ENCODE measurements at places on chromosomes 2 and 18.

- no peak for DNase-seq
These were observed 109.6 kb downstream of the TAF4B start for GRCh38 chr18:26335571-26336487.

- no peak for DNase-seq
These were observed 1534.4 kb downstream of the LRP1B start for GRCh38 chr2:140596447-140596846.

DNA sequence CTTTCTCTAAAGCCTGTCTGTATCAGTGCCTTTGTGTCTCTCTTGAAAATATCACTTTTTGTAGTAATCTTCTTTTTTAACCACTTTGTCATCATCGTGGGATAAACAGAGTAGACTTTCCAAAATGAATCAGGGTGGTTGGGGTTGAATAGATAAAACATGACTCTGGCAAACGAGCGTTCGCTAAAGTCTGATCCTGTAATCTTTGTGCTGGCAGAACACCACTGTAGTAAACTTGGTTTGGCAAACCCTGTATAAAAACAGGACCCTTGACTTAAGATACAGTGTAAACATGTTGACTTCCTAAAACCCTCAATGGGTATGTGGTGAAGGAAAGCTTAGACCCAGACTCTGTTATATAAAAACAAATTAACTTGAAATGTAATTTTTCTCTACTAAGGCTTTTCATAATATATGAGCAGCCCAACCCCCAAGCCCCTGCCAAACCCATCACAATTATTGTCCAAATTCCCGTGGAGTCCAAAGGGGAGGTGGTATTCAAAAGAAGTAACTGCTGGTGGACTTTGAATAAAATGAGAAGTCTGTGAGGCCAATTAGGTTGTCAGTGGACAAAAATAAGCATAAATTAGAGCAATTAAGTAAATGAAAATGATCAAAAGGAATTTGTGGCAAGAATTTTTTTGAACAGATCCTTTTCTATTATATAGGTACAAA lies 52.2 kb downstream of the COLEC12 start:
- no peak for DNase-seq

DNA sequence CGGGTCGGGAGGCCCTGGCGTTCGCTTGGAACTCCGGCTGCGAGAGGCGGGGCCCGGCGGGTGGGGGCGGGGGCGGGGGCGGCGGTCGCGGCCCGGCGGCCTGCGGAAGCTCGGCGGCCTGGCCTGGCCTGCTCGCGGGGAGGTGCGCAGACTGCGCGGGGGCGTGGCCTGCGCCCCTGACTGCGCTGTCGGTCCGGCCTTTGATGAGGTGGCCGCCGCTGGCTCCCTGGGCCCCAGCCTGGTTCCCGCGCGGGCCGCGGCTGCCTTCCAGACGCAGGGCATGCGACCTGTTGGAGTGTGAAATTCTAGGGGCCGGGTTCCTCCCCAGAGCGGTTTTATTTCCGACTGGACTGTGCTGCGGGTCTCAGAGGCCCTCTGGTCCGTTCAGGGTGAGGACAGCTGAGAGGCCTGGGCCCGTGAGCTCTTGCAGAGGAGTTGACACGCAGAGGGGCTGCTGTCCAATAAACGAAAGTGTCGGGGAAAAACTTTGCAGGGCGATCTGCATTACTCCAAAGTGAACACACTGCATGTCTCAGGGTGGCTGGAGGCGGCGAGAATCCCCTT lies 629 bp downstream of the NRBP1 start:
- peak; percentile 91 for DNase-seq

GRCh38 chr2:240143276-240143675 lies 2.8 kb upstream of the OTOS start:
- no peak for DNase-seq

GRCh38 chr2:172473167-172473566 lies 45.8 kb downstream of the ITGA6 start:
- DNase-seq = no peak

GRCh38 chr2:49069829-49070228 lies 84.5 kb downstream of the FSHR start:
- DNase-seq = no peak

GRCh38 chr2:65662654-65663432 lies 230.4 kb upstream of the SPRED2 start:
- DNase-seq = no peak

- DNase-seq = no peak
These were observed 25.1 kb upstream of the ALK start for GRCh38 chr2:29946505-29946904.

GRCh38 chr2:196328088-196328680 lies 156.8 kb upstream of the STK17B start:
- no peak for DNase-seq

DNA sequence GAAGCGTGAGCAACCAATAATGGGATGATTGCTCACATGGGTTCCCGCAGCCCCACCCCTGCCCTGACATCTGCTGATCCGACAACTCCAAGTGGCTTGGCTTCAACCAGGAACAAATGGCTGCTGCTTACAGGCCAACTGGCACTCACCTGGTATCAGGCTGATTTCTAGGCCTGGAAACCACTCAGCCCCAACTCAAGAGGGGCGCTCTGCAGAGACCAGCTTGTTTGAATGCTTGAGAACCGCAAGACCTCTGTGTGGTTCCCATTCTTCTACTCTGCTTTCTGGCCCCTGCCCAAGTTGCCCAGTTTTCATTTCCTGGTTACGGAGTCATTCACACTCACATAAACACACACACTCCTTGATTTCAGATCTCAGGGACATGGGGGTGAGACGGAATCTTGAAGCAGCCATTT lies 52.0 kb downstream of the TNP1 start:
- peak; percentile 1 for DNase-seq

- DNase-seq = no peak
These were observed 24.9 kb downstream of the ASAP2 start for GRCh38 chr2:9231291-9232165.

DNA sequence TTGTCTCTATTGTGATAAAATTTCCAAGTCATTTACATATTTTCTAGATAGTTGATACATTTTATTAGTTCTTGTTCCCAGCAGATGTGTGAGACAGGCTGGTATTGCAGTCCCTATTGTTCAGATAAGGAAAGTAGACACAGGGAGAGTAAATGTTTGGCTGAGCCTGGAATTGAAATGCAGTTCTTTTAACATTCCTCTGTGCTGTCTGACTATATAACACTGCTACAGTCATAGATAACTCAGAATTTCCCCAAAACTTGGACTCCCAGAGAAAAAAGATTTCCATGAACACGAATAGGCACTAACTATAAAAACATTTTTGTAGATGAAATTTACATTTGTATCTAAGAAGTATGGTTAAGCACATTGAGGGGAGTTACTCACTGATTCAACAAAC lies 71.4 kb downstream of the PLCL1 start:
- DNase-seq = no peak

DNA sequence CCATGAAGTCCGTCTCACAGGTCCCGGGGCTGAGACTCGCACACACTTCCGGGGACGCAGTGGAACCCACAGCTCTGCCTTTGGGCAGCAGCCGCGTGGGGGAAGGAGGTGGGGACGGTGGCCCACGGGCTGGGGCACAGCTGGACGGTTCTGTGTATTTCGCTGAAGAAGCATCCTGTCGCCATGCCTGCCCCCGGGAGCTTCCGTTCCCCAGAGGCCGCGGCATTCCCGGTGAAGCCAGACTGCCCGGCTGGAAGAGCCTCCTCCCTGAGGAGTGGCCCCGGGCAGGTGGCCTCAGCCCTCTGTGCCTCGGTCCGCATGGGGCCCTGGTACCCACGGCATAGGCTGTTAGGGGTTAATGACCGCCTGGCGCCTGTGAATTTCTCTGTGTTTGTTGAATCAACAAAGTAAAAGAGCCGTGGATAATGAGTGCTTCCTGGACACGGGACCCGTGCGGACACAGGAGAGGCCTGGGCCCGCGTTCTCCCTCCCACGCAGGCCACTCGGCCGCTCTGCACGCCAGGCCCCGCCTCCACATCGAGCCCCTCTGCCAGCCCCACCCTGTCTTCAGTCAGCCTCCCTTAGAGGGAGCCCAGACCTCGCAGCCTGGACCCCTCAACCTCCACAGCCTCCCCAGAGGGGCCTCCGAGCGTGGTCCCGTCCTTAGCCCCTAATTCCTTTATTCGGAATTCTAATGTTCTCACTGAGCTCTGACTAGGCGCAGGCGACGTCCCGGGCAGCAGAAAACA lies 51.0 kb downstream of the KCNG2 start:
- DNase-seq = no peak

DNA sequence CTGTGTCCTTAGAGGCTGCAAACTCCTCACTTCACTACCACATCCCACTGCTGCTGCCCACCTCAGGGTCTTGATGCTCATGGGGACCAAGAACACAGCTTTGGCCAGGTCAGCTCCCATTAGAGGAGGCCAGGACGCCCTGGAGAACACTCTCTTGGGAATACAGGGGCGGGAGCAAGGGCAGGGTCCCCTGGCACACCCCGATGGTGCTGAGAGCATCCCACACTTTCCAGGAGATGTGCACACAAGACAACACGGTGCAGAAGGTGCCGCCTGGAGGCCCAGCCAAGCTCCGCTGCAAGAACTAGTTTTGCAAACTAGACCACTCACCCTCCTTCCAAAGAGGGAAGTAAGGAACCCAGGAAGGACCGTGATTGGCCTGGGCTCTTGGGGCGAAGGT lies 304.4 kb upstream of the SALL3 start:
- DNase-seq = no peak

DNA sequence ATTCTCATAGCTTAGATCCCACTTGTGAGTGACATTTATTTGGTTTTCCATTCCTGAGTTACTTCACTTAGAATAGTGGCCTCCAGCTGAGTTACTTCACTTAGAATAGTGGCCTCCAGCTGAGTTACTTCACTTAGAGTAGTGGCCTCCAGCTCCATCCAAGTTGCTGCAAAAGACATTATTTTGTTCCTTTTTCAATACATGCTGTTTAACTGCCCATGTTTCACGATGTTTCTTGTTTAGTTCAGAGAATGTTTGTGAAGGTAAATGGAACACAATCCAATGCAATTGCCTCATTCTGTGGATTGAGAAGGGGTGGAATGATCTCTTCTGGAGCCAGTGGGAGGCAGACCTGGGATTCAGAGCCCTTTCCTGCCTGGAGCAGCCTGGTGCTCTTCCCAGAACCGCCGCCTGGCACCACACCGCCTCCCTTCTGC lies 273.5 kb upstream of the ATP5MC3 start:
- DNase-seq = no peak

DNA sequence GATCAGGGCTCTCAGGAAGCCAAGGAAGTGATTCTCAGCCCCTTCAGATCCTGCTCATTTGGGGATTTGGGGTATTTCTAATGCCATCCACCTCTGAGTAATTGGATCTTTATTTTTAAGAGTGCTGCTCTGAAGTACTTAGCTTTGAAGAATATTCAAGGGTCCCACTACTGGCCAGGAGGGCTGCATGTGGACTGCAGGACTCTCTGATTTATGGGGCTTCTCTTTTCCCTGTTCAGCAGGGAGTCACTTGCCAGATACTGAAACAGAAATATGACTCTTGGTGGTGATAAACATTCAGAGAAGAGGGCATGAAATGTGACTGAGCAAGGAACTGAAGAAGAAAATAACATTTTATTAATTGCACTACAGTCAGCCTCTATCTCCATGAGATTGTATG lies 138.5 kb downstream of the MTX2 start:
- no peak for DNase-seq

- DNase-seq = peak; percentile 50
These were observed 33.9 kb upstream of the EVA1A start for GRCh38 chr2:75594596-75594995.
